Pons (tissue), 1 donor: ENCODE measurements at places on chromosomes 4 and X.
A peak's percentile ranks its signal among the peaks of the same experiment; 100 is the strongest.

GRCh38 chrX:106952988-106953387 is 32.8 kb downstream of the CLDN2 start:
- DNase-seq: peak; percentile 1

DNA sequence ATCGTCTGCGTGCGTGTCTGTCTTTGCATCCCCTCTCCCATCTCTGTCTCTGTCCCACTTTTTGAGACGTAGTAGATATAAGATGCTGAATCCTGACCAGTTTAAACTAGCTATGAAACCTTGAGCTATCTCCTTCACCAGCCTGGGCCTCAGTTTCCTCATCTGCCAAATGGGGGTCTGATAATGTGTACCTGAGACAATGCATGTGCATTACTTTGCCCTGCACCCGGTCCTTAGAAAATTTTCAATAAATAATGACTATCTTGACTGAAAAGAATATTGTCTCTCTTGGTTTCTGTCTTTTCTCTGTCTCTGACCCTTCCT is 602 bp downstream of the KANTR start:
- no peak for DNase-seq

DNA sequence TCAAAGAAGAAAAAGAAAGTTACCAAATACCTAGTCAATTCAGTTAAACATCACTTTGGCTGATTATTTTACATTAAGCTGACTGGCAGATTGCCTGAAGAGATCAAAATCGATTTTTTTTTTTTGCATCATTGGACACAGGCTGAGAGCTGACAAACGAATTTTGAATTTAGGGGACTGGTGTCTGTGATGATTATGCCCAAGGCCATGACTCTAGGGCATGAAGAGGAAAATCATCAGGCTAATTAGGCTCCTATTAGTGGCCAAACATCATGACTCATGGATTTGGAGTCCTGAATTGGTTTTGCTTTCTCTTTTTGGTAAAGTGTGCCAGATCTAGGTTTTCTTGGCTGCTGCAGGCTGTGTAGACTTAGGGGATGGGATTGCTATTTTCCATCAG is 829.3 kb upstream of the LCORL start:
- DNase-seq: no peak

GRCh38 chrX:53471346-53471745 is 37.2 kb upstream of the HSD17B10 start:
- no peak for DNase-seq

DNA sequence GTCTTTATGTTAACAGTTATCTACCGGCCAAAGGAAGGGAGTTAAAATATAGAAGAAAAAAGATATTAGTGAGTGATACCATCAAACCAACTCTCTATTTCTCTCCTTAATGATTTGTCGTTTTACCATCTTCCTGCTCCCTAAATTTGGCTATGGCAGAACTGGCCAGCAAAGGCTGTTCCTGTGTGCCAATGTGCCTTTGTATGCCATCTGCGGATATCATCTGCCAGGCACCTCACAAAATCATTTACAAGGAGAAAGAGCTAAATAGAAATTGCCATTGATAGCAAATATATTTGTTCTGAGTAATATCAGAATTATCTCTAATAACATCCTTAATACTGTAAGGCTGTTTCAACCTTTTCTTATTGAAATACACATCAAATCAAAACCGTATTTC is 22.4 kb downstream of the GPM6A start:
- DNase-seq: no peak

- no peak for DNase-seq
These were observed 188.0 kb downstream of the SLC4A4 start for GRCh38 chr4:71526637-71527406.

DNA sequence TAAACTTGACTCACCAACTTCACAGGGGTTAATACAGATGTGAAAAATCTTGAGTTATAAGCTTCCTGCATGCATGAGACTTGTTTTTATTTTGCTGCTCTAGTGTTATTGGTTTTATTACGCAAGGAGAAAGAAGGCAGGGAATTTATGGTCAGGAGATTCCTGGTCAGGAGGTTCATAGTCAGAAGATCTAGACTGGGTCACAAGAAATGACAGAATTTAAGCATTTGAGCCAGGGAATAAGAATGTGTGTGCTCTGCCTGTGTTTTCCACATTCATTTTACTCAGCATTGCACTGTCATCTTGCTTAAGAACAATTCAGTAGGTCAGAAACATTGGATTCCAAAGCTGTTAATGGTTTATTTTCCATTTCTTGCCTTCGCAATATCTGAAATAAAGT is 2522.1 kb downstream of the ARAP2 start:
- DNase-seq: no peak

DNA sequence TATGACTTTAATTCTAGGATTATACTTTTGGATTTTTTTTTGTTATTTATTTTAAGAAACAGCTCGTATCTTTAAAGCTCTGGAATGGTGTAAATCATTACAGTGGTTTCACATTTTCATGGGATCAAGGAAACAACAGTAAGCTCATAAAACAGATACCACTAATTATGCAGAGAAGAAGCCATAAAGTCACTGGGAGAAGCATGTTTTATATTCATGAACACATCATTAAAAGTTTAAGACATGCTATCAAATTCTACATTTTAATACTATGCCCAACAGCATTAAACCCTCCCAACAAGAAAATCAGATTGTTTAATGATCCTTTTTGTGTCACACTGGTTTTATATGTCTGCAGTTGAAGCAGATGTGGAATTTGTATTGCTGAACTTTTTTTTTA is 149.9 kb downstream of the FBXO8 start:
- no peak for DNase-seq

GRCh38 chrX:151505796-151506195 is 57.7 kb upstream of the PASD1 start:
- DNase-seq: peak; percentile 1

DNA sequence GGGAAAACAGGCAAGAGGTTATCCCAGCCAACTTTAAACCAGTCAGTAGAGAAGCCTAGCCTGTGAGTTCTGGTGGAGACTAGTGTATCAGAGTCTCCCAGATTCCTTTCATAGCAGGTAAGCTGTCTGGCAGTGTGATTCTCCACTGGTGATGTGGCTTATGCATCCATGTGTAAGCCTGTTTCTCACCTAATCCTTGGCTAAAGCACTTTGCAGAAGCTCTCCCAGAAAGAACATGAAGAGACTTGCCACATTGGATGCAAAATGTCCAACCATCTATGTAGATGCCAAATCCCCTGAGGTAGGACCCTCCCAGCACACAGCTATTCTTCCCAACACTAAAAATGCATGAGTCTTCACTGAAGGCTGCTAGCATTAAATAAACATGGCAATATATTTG is 111.7 kb downstream of the CHRNA9 start:
- no peak for DNase-seq

- no peak for DNase-seq
These were observed 67.8 kb downstream of the REPS2 start for GRCh38 chrX:17014216-17014615.

DNA sequence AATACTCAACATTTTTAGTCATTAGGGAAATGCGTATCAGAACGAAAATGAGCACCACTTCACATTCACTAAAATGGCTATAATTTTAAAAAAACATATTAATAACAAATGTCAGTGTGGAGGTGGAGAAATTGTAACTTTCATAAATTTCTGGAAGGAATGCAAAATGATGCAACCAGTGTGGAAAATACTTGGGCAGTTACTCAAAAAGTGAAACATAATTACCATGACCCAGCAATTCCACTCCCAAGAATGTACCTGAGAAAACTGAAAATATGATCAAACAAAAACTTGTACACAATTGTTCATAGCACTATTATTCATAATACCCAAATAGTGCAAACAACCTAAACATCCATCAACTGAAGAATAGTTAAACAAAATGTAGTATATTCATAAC is 76.1 kb upstream of the FAM241A start:
- no peak for DNase-seq

DNA sequence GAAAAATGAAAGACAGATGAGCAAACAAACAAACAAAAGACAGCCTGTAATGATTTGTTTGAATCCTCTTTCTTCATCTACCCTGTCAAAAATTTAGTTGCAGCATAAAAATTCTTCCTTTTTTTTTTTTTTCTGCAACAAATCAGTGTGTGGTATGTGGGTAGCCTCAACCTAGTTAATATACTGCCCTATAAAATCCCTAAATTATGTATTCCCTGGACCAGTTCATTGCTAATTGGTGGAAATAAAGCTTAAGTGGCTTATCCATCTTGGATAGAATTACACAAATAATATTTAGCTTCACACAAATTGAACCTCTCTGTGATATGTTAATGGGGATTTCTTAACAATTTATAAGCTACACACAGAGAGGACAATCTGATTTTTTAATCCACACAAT is 208.4 kb downstream of the NDST4 start:
- no peak for DNase-seq

- DNase-seq: peak; percentile 74
These were observed 155.6 kb upstream of the PACRGL start for GRCh38 chr4:20544645-20545044.

DNA sequence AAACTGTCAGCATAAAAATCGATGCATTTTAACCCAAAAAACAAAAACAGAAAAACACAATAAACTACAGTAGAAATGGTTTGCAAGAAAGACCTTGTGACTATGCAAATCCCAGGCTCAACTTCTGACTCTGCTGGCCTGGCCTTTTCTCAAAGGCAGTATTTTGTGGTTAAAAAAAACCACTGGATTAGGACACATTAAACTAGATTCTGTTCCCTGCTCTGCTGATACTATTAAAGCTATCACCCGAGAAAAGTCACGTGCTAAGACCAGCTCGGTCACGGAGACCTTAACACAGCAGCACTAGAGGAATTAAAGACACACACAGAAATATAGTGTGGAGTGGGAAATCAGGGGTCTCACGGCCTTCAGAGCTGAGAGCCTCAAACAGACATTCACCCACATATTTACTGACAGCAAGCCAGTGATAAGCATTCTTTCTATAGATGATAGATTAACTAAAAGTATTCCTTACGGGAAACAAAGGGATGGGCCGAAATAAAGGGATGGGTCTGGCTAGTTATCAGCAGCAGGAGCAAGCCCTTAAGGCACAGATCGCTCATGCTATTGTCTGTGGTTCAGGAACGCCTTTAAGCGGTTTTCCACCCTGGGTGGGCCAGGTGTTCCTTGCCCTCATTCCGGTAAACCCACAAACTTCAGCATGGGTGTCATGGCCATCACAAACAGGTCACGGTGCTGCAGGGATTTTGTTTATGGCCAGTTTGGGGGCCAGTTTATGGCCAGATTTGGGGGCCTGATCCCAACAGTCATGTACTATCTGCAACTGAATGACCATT is 16.1 kb downstream of the CBR4 start:
- peak; percentile 50 for DNase-seq

GRCh38 chr4:117777721-117778120 is 256.6 kb upstream of the NDST3 start:
- DNase-seq: no peak

DNA sequence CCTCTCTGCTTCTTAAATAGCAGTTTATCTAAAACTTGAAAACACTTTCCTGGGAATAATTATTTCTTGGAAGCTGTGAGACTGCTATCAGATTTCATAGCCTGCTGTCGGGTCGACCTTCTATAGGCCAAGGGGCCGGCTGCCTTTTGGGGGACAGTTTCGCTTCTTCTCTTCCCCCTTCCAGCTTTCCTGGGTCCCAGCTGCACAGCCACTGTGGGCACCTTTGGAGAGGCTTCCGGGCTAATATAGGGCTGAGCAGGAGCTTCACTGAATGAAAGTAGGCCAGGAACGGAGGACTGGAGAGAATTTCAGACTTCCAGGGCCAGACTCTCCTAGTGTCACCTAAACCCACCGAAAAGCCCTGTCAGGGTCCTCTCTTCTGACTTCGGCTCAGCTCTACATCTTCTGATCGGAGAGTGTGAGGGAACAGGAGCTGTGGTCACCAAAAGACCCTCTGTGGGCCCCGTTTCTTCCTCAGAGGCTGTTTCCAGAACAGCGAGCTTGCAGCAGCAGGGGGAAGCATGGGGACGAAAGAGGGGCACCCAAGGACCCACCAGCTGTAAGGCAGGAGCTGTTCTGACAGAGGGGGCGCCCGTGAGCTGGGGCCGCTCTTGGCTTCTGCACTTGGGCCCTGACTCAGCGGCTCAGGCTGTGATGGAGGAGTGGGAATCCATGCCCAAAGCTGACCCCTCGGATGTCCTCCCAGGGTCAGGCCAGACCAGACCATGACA is 620.6 kb downstream of the BCOR start:
- no peak for DNase-seq
